GM23338 (cell line): ENCODE measurements at places on chromosomes 4 and X. TPM values are rescaled to one million over a fixed set of nuclear protein-coding genes. Genes with fewer than 3 reads are reported as not detected.

GRCh38 chrX:15723887-15724517 is 14.1 kb upstream of the CA5B start:
- no peak overlapping the region for H3K27ac ChIP-seq
- H3K27me3 ChIP-seq: no peaks in the 10 kb centered on the region
- no peaks in the 10 kb centered on the region for H3K36me3 ChIP-seq
- peaks cover 6% of the 10 kb centered on the region; the same call in 1 of the 2 replicates for H3K4me1 ChIP-seq

GRCh38 chr4:24053934-24054333 is 164.1 kb upstream of the PPARGC1A start:
- DNase-seq: no peak
- no peaks in the 10 kb centered on the region for H3K36me3 ChIP-seq
- H3K4me1 ChIP-seq: peaks cover 3% of the 10 kb centered on the region; the same call in 1 of the 2 replicates

DNA sequence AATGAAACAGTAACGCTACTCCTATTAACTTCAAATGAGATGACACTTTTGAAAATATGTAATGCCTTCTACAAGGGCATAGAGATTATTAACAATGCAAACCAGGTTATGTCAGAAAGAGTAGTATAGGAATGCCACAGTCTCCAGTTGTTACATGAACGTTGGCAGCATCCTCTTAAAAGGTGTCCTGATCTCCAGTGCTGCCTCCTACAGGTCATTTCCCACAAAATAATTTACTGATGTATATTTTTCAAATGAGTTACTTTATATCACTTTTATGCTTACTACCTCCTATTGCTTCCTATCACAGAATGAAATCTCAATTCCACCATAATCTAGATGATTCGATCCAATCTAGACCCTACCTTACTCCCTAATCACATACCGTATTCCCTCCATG is 195.2 kb upstream of the EPHA5 start:
- H3K4me1 ChIP-seq: no peaks in the 10 kb centered on the region
- no peak overlapping the region for H3K27ac ChIP-seq
- peak; percentile 77 for DNase-seq
- H3K27me3 ChIP-seq: no peaks in the 10 kb centered on the region
- no peaks in the 10 kb centered on the region for H3K36me3 ChIP-seq

- no peak overlapping the region for H3K4me3 ChIP-seq
- H3K27me3 ChIP-seq: no peaks in the 10 kb centered on the region
- H3K27ac ChIP-seq: no peak overlapping the region
- peaks cover 24% of the 10 kb centered on the region for H3K4me1 ChIP-seq
- no peaks in the 10 kb centered on the region for H3K36me3 ChIP-seq
Measured at GRCh38 chrX:39777623-39778025, 320.1 kb downstream of the BCOR start.

POU3F4 gene
- total RNA-seq: 0.62 and 1.1 TPM in 2 replicates

CENPVL2 gene
- 4.4 and 5.2 TPM in 2 replicates for total RNA-seq
